ENCODE measurements at places on chromosomes 5 and 9. TPM values are rescaled to one million over a fixed set of nuclear protein-coding genes. Genes with fewer than 3 reads are reported as not detected.
A peak's percentile ranks its signal among the peaks of the same experiment; 100 is the strongest.

Gene RANBP6
- total RNA-seq, result 19.1 TPM

Gene FAM221B
- not detected for total RNA-seq

Gene LCN15
- total RNA-seq, result 0.49 TPM

Gene RNF180
- 7.8 TPM for total RNA-seq

Gene PCDH12
- 64.0 TPM for total RNA-seq

Gene SLC25A2
- 0.62 TPM for total RNA-seq

Gene TBC1D9B
- total RNA-seq, result 138 TPM

Gene LURAP1L
- total RNA-seq, result 0.51 TPM

- H3K4me3 ChIP-seq, result no peak overlapping the region
- H3K36me3 ChIP-seq, result no peaks in the 10 kb centered on the region
- peaks cover 9% of the 10 kb centered on the region for H3K4me1 ChIP-seq
- no peak for DNase-seq
These were observed 56.4 kb downstream of the GTF3C4 start for GRCh38 chr9:132726576-132727130.

DNA sequence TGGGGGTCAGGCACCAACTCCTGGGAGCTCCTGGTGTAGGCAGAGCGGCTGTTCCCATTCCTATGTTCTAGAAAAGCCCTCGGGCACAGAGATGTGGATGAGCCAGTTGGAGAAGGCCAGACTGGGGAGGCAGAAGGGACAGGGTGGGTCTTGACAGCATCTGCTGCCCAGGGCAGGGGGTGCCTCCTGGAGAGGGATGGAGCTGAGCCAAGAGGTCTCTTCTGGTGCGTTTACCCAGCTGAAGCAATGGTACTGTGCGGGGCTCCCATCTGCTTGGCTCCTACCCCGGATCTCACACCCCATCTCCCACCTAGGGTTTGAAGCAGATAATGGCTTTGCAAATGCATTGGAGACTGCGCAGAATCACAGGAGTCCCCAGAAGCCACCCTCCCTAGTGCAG lies 41.3 kb downstream of the SHB start:
- no peaks in the 10 kb centered on the region for H3K36me3 ChIP-seq
- no peak overlapping the region for H3K4me3 ChIP-seq
- H3K27me3 ChIP-seq, result peaks cover 11% of the 10 kb centered on the region
- no peak for DNase-seq

DNA sequence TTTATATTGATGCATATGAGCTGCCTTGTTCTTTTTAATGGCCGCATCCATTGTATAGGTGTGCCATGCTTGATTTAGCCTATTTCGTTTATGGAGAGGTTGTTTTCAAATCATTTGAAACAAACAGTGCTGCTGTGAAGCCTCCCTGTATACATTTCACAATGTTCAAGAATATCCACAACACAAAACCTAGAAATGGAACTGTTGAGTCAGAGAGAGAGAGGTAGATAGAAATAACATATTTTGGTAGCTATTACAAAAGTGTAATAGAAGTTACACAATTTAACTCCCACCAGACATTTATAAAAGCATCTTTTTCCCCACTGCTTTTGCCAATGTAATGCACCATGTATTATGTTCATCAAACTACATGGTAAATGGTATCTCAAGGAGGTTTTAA lies 82.0 kb downstream of the FRMD3 start:
- no peaks in the 10 kb centered on the region for H3K4me1 ChIP-seq
- H3K27ac ChIP-seq, result no peak overlapping the region
- no peak for DNase-seq
- H3K36me3 ChIP-seq, result no peaks in the 10 kb centered on the region
- no peak overlapping the region for H3K4me3 ChIP-seq

- no peak for DNase-seq
- H3K4me1 ChIP-seq, result no peaks in the 10 kb centered on the region
- no peak overlapping the region for H3K27ac ChIP-seq
- H3K4me3 ChIP-seq, result no peak overlapping the region
- H3K36me3 ChIP-seq, result no peaks in the 10 kb centered on the region
These were observed 126.4 kb upstream of the RAI14 start for GRCh38 chr5:34529581-34530331.

DNA sequence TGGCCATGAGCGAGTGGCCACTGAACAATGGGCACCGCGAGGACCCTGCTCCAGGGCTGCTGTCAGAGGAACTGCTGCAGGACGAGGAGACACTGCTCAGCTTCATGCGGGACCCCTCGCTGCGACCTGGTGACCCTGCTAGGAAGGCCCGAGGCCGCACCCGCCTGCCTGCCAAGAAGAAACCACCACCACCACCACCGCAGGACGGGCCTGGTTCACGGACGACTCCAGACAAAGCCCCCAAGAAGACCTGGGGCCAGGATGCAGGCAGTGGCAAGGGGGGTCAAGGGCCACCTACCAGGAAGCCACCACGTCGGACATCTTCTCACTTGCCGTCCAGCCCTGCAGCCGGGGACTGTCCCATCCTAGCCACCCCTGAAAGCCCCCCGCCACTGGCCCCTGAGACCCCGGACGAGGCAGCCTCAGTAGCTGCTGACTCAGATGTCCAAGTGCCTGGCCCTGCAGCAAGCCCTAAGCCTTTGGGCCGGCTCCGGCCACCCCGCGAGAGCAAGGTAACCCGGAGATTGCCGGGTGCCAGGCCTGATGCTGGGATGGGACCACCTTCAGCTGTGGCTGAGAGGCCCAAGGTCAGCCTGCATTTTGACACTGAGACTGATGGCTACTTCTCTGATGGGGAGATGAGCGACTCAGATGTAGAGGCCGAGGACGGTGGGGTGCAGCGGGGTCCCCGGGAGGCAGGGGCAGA lies 53.3 kb downstream of the JADE2 start:
- peaks cover 10% of the 10 kb centered on the region for H3K4me1 ChIP-seq
- H3K27ac ChIP-seq, result no peak overlapping the region
- no peak for DNase-seq
- no peak overlapping the region for H3K4me3 ChIP-seq

GRCh38 chr5:137734962-137735554 lies 831 bp downstream of the KLHL3 start:
- peak; percentile 42 for DNase-seq
- H3K27ac ChIP-seq, result no peak overlapping the region
- H3K36me3 ChIP-seq, result peaks cover 14% of the 10 kb centered on the region
- no peak overlapping the region for H3K4me3 ChIP-seq

DNA sequence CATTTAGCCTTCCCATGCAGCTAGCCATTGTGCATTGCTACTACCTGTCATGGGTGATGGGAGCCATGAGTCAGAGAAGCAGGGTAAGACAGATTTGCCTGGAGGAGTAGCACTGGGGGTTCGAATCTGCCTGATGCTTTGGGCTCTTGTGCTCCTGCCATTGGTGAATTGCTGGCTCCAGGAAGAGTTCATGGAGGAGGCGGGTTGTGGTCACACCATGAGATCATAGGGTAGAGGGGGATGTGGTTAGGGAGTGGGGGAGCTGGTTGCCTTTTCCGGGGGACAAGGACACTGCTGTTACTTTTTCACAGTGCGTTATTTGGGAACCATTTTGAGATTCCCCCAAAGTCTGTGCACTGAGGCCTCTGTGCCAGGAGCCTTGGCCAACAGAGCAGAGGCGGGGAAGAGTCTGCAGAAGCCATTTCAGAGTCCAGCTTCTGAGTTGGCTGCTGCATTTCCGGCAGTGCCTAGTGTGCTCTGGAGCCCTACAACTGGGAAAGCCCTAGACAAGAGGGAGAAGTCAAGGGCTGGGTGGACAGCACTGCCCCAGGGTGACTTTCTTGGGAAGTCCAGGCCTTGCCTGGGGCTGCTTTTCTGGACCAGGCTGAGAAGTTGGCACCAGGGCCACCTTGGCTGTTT lies 6.2 kb downstream of the ANGPTL2 start:
- H3K4me1 ChIP-seq, result peaks cover under 1% of the 10 kb centered on the region
- peaks cover 4% of the 10 kb centered on the region for H3K27me3 ChIP-seq
- no peak overlapping the region for H3K27ac ChIP-seq
- no peak overlapping the region for H3K4me3 ChIP-seq
- H3K36me3 ChIP-seq, result no peaks in the 10 kb centered on the region
- no peak for DNase-seq

DNA sequence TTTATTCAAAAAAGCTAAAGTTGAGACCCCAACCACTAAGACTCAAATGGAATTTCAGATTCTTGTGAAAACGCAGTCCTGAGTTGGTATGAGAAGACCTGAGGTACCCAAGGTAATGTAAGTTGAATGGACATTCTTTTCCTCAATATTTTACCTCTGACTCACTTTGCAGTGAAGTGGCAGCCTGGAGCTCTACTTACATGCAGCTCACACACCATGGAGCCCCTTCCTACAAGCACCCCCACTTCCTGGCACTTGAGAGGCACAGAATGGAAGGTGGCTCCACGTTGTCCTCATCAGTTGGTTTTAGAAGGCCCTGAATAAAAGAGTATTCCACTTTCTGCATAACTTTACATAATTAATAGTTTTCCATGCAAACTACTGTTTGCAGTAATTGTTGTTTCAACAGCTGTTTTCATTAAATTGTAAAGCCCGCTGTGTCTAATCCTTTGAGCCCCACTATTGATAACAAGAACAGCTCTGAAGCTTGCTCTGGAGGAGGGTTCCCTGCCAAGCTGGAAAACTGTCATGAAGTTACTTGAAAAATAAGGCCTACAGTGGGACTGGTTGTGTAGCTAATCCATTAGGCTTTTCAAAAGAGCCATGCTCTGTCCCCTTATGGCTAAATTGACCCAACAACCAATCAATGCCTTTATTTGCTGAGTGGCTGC lies 102.2 kb upstream of the SPATA31D4 start:
- H3K4me1 ChIP-seq, result peaks cover 10% of the 10 kb centered on the region
- H3K27ac ChIP-seq, result no peak overlapping the region
- no peaks in the 10 kb centered on the region for H3K36me3 ChIP-seq
- H3K4me3 ChIP-seq, result no peak overlapping the region

- H3K27ac ChIP-seq, result no peak overlapping the region
- H3K36me3 ChIP-seq, result no peaks in the 10 kb centered on the region
- no peaks in the 10 kb centered on the region for H3K27me3 ChIP-seq
- no peak overlapping the region for H3K4me3 ChIP-seq
- DNase-seq, result no peak
These were observed 168.8 kb downstream of the GABBR2 start for GRCh38 chr9:98539954-98540353.

DNA sequence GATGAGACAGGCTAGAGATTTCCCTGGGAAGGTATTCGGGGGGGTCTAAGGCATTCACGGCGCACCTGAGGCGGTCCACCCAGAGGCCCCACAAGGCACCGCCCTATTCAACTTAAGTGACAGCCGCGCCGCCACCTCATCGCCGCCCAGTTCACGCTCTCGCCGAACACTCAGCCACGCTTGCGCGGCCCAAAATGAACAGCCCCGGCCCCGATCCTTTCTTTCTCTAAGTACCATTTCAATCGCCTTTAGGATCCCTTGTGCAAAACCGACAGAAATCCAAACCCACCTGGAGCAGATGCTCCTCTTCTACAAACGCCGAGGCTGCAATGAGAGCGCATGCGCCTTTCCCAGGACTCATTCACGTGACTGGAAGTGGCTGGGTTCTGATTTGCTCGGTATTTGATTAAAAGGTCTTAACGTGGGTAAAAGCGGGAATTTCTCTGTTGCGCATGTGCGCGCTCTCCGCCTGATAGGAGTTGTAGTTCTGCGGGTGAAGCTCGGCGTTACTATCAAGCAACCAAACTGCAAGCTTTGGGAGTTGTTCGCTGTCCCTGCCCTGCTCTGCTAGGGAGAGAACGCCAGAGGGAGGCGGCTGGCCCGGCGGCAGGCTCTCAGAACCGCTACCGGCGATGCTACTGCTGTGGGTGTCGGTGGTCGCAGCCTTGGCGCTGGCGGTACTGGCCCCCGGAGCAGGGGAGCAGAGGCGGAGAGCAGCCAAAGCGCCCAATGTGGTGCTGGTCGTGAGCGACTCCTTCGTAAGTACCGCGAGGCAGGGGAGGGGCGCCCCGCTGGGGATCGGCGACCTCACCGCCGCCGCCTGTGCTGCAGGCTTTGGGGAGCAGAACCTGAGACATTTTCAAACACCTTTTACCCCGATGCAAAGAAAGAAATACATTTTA lies at the start of the genes ARSK and SKIC3:
ARSK (plus strand) TSS at position 455 of the 902 bp plus-strand sequence; CDS start at position 633, 178 bp downstream.
SKIC3 (minus strand) TSS at position 331 of the 902 bp plus-strand sequence. CDS start 7,827 bp downstream, outside the sequence.
- peak within 1 kb of the TSS; percentile 89 for H3K27ac ChIP-seq
- peaks cover 7% of the 10 kb centered on the region for H3K36me3 ChIP-seq
- peaks cover 10% of the 10 kb centered on the region for H3K27me3 ChIP-seq
- peak within 1 kb of the TSS; percentile 100 for H3K4me3 ChIP-seq
- peak; percentile 84 for DNase-seq
- peaks cover 10% of the 10 kb centered on the region for H3K4me1 ChIP-seq

- no peak overlapping the region for H3K27ac ChIP-seq
- no peak overlapping the region for H3K4me3 ChIP-seq
- H3K4me1 ChIP-seq, result peaks cover 8% of the 10 kb centered on the region
- DNase-seq, result no peak
These were observed 936.6 kb downstream of the NR2F1-AS1 start for GRCh38 chr5:92644266-92644886.

DNA sequence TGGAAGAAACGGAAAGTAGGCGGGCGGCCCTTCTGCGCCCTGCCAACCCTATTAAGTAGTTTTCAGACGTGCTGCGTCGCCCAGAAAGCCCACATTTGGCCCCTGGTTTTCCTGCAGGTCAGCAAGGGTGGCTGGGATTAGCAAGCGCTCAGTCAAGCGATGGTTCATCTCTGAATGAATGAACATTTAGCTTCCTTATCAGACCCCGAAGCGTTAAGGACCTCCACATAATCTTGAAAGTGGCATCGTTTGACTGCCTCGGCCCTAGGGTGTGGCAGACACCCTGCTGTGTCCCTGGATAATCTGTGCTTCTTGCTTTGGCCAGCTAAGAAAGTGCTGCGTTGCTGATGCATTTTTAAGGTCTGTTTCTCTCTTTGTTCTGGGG lies 684 bp downstream of the TOR1B start:
- DNase-seq, result no peak
- H3K4me1 ChIP-seq, result peaks cover 14% of the 10 kb centered on the region
- H3K36me3 ChIP-seq, result peaks cover 22% of the 10 kb centered on the region
- peaks cover 6% of the 10 kb centered on the region for H3K27me3 ChIP-seq
- H3K4me3 ChIP-seq, result peak overlapping the region; percentile 87

DNA sequence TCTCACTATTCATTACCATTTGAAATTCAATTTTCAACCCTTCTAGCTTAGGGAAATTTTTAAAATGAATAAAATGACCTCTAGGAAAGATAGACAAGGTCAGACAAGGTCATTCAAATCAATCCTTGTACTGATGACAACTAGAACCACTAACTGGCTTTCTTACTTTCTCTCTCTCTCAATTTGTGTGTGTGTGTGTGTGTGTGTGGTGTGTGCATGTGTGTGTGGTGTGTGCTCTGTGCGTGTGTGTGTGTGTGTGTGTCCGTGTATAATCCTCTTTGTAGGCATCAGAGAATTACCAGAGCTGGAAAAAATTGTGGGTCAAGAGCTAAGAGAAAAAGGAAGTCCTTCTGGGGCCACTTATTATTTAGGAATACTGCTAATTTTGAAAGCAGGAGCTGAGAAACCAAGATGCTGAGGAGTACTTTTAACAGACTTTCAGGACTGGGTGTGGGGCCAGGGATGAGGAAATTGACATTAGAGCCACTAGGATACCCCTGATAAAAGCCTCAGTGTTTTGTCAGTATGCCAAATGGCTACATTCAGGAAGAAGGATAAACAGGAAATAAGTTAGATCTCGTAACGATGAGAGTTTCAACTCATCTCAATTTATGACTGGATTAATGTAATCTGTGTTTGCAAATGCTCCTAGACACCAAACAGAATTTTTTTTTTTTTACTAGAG lies 723.3 kb downstream of the CETN3 start:
- H3K27me3 ChIP-seq, result no peaks in the 10 kb centered on the region
- H3K4me1 ChIP-seq, result peaks cover 6% of the 10 kb centered on the region
- no peak overlapping the region for H3K27ac ChIP-seq
- no peak overlapping the region for H3K4me3 ChIP-seq
- DNase-seq, result no peak
- H3K36me3 ChIP-seq, result no peaks in the 10 kb centered on the region
